Lower leg skin (tissue), 4 donors: ENCODE measurements at places on chromosomes 7 and 10.

DNA sequence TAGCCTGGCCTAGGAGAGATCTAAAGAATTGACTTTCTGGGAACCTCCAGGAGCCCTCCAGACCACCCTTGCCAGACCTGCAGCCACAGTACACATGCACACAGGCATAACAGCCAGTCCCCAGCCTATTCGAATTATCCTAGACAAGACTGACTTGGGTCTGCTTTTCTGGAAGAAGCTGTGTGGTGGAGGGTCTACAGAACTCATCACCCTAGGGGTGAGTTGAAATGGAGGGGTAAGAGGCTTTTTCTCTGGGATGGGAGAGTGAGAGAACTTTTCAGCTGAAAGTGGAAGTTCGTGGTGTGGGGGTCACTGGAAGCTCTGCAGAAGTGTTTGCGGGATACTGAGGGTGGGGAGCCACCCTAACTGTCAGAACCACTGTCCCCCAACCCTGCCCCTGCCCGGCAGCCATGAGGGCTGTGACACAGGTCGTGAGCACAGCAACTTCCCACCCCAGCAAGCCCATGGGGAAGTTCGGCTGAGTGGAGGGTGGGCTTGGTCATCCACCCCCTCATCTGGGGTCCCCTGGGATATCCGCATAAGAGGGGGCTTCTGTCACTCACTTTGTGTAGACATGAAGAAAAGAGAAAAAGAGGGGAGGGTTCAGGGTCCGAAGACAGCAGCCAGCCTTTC, 7.8 kb downstream of the TLX1 start:
- no peak for DNase-seq

DNA sequence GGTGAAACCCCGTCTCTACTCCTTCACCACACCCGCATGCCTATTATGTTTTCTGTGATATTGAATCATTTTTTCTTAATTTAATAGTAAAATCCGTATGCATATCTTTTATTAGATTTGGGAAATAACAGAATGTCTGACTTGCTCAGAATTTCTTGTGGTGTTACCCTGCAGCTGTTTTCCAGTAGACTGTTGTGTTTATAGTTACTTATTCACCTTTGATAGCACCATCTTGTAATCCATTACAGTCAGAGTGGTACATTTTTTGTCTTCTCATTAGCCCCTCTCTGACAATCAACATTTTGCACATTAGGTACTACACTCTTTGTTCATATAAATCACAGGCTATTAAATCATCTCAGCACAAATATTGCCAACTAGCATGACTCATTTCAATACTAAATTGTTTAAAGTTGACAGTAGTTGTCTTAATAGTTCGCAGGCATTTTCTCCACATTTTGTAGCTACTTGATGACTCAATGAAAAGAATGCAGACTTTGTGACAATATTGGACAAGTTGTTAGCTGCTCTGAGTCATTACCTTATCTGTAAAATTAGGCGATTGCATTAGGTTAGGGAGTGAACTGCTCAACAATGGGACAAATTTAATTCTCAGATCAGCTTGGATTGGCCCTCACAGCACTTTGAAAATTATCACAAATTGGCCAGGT, 17.8 kb upstream of the SLC16A12 start:
- no peak for DNase-seq

- no peak for DNase-seq
These were observed 4.5 kb downstream of the HNRNPA2B1 start for GRCh38 chr7:26195867-26196657.

DNA sequence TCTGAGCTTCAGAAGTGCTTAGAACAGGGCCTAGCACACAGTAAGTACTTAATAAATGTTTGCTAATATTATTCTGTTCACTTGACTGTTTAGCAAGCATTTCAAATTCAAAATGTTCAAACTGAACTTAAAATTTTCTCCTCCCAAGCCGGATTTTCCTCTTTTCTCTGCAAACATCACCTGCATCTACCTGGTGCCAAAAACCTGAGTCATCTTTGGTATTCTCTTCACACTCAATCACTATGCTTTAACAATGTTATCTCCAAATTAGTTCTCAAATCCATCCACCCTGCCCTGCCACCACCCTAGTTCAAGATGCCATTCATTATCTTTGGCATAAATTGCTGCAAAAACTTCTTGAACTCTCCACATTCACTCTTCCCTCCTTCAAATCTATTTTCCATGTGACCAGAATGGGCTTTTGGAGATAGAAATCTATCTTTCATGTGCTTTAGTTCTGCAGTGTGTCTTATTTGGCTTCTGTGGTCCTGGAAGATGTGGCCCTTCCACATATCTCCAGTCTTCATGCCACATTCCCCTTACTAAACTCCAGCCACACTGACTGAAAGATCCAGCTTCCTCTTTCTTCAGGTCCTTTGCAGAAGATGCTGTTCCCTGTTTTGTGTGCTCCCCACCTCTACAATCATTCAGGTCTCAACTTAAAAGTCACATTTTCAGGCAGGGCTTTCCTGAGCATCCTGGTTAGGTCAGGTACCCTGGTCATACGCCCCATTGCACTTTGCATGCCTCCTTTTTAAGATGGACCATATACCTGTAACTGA, 2.0 kb downstream of the GGCT start:
- no peak for DNase-seq

- peak; percentile 87 for DNase-seq
These were observed 744 bp downstream of the FRAT2 start for GRCh38 chr10:97333601-97334369.

- no peak for DNase-seq
These were observed 120.8 kb upstream of the NOBOX start for GRCh38 chr7:144524271-144524670.

GRCh38 chr10:110967009-110967630, 47.7 kb downstream of the SHOC2 start:
- no peak for DNase-seq

DNA sequence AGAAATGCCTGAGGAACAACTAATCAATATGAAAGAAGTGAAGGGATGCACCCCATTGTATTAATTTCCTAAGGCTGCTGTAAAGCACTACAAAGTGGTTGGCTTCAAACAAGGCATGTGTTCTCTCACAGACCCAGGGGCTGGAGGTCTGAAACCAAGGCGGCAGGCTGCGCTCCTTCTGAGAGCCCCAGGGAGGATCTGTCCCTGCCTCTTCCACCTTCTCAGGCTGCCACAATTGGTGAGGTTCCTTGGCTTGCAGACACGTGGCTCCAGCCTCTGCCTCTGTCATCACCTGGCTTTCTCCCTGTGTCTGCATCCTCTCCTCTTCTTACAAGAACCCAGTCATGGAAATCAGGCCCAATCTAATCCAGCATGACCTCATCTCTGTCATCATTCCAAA, 110.1 kb downstream of the TNS3 start:
- no peak for DNase-seq

- no peak for DNase-seq
These were observed 25.0 kb upstream of the C1GALT1 start for GRCh38 chr7:7157177-7157886.

GRCh38 chr10:63935705-63936104, 414.5 kb downstream of the REEP3 start:
- no peak for DNase-seq

DNA sequence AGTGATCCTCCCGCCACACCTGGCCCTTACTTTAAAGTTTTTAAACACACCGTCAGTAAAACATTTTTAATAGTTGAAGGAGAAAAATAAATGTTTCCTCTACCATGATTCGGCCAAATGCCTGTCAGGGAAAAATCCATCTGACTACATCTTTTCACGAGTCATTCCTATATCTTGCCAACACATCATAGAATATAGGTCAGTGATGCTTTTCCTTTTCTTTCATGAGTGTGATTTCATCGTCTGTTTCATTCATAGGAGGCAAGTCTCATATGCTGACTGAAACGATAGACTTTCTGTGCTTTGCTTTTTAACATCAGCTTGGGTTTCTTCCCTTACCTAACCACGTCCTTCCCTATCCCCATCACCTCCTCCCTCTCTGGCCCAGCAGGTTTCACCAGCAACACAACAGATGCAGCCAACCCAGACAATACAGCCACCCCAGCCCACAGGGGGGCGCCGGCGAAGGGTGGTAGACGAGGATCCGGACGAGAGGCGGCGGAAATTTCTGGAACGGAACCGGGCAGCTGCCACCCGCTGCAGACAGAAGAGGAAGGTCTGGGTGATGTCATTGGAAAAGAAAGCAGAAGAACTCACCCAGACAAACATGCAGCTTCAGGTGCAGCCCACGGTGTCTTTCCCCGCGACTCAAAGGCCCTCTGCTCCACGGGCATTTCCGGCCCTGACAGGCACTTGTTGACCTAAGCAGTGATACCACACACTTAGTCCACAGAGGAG, 149.2 kb downstream of the TRIL start:
- DNase-seq: peak; percentile 87

DNA sequence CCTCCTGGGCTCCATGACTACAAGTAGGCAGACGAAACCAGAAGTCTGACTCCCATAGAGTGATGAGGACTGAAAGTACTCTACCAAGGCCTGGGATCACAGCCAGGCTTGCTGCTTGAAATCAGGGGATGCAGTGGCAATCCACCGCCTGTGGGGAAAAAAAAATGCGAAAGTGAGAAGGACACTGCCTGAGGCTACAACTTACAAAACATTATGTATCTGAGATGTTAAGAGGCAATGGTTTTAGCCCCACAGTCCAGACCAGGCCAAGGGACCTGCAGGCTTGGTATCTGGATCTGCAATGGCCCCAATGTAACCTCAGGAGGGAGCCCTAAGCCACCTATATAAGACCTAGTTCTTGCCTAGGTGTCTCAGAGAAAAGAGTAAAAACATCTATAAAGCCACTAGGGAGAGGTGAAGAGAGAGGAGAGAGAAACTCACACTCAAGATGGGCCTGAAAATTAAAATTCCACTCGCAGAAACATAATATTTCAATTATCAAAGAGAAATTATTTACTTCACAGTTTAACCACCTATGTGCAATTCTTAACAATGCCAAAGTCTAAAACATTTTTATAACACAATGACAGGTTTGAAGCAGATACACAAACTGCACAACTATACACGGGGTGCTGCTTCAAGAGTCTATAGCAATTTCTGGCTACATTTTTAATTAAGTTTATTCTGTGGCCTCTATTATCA, 13.9 kb downstream of the DNAJC1 start:
- DNase-seq: no peak

- DNase-seq: no peak
These were observed 11.2 kb downstream of the MIOS start for GRCh38 chr7:7577888-7578287.

DNA sequence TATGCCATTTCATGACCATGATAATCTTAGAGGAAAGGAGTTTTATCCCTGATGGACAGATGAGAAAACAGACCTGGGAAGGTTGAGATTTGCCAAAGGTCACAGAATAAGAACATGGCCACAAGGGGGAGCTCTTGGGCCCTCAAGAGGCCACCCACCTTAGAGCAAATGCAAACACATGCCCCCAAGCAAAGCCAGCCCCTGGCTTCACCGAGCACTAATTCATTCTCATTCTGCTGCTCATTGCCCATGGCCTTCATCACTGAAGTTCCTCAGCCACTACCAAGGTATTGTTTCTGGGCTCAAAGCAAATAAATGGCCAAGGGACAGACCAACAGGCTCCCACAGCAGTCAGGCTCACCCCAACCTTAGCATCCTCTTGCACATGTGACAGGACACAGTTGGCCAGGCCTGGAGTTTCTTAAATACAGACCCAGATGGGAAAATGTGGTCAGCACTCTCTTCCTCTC, 44.2 kb downstream of the PDLIM1 start:
- DNase-seq: peak; percentile 75

GRCh38 chr7:49773218-49773935, at the start of gene VWC2:
Gene VWC2 (plus strand): TSS chr7:49773638. CDS start chr7:49775436, 1,798 bp downstream.
- no peak for DNase-seq

GRCh38 chr7:112176241-112176640, 30.0 kb downstream of the DOCK4 start:
- DNase-seq: no peak

DNA sequence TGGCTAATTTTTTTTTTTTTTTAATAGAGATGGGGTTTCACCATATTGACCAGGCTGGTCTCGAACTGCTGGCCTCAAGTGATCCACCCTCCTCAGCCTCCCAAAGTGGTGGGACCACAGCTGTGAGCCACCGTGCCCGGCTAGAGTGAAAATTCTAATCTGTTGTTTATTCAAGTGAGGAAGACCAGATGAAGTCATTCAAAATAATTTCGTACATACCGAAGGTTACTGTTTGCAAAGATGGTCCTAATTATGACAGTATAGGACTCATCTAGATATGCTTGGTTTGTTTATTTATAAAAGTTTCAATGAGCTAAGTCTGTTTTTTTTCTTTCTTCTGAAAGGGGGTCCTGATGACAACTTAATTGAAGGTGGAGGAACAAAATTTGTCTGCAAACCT, 376.8 kb downstream of the EXOC4 start:
- no peak for DNase-seq

- DNase-seq: no peak
These were observed 60.2 kb downstream of the ADRA2A start for GRCh38 chr10:111137007-111137406.

- no peak for DNase-seq
These were observed 71.4 kb upstream of the NFKB2 start for GRCh38 chr10:102324061-102324460.

DNA sequence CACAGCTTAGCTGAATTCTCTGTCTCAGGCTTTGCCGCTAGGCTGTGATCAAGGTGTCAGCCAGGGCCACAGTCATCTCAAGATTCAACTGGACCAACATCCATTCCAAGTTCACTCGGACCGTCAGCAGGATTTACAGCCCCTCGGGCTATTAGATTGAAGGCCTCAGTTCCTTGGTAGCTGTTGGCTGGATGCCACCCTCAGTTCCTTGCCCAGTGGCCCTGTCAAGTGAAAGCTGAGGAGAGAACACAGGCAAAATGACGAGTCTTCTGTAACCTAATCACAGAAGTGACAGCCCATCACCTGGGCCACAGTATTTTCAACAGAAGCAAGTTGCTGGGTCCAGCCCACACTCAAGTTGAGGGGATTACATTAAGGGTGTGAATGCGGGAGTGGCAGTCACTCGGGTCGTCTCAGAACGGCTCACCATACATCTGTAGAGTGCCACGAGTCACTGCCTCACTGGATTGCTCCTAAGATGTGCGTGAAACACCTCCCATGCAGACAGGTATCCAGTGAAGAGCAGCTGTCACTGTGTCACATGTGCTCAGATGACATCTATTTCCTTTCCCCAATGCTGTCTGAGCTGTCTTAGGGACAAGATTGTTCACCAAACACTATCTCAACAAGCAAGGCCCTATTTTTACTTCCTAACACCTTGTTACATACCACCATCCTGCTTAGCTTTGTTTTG, 78.9 kb upstream of the PRLHR start:
- no peak for DNase-seq

DNA sequence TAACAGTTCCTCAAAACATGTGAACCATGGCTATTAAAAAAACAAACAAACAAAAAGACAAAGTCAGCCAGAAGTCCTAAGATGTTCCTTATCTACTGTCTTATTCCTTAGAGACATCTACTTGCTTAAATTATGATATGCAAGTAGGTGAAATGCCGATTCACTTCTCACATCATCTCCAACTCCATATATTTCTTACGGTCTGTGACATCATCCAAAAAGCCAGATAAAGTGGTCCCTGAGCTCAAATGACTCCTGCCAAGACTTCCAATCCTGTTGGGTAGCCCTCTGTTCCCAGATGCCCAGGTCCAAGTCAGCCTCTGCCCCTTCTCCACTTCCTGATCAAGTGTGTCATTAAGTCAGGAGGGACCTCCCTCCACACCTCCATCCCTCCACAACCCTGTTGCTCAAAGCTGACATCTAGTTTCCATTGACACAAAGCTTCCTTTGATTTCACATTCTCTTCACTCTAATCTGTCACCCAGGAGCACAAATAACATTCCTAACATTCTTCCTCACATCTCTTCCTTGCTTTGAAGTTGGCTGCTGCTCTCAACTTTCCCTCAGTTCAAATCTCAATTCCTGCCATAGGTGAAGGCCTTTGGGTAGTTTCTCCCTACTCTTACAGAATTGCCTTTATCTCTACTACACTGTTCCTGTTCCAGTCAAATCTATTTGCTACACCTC, 56.1 kb upstream of the PDLIM1 start:
- DNase-seq: no peak

GRCh38 chr7:141114029-141114664, 40.3 kb downstream of the TMEM178B start:
- DNase-seq: no peak
